Stimulated activated CD4-positive, alpha-beta T cell treated with anti-CD3 and anti-CD28 coated beads, TNF-alpha, amount 100 ng/mL, for 48 hours (primary cell): ENCODE measurements at places on chromosomes 5 and 9.

GRCh38 chr9:4167079-4167671, 132.7 kb downstream of the GLIS3 start:
- DNase-seq = no peak

GRCh38 chr5:175547842-175548241, 69.5 kb downstream of the SFXN1 start:
- DNase-seq = no peak

DNA sequence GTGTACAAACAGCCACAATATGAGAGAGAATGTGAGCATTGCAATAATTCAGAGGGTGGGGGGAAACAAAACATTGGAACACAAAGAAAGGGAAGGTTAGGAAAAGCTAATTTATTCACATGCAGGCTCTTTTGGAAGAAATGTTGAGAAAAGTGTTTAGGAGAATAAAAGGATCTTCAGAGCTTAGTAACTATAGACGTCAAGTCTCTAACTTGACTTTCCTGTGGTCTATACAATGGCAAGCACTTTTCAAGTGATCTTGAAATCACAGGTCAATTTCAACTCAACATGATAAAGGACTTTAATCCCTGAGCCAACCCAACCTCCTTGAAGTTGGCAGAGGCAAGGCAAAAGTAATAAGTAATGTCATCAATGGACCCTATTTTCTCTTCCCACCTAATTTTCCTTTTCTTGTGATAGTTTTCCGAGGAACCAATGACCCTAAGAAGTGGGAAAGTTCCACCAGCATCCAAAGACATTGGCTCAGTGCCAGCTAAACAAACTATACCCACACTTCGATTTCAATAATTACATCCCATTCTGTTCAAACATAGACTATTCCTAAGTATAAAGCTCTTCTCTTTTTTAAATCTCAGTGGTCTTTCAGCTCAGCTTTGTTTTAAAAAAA, 23.7 kb downstream of the RFK start:
- no peak for DNase-seq

DNA sequence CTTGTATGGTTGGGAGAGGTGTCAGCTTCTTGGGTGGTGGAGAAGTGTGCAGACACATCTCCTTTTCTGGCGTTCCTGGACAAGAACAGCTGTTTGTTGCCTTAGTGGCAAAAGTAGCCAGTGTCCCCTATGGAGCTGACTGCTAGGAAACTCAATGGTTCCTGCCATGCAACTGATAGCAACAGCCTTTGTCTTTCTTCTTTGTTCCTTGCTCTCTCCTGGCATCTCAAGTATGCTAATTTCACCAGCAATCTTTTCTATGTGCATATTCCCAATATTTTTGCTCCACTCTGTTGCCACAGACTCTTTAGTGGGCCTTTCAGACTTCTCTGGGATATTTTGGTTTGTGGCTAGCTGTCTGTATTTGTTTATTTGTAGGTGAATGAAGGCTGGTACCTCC, 36.7 kb downstream of the FBXO4 start:
- DNase-seq = no peak

GRCh38 chr9:136626740-136627642, 35.7 kb upstream of the EGFL7 start:
- no peak for DNase-seq

- no peak for DNase-seq
These were observed 78.5 kb upstream of the CACNA1B start for GRCh38 chr9:137798901-137799629.

GRCh38 chr5:43244823-43245565, 53.0 kb downstream of the NIM1K start:
- DNase-seq = no peak

GRCh38 chr5:139984816-139985215, 58.3 kb downstream of the NRG2 start:
- DNase-seq = no peak

DNA sequence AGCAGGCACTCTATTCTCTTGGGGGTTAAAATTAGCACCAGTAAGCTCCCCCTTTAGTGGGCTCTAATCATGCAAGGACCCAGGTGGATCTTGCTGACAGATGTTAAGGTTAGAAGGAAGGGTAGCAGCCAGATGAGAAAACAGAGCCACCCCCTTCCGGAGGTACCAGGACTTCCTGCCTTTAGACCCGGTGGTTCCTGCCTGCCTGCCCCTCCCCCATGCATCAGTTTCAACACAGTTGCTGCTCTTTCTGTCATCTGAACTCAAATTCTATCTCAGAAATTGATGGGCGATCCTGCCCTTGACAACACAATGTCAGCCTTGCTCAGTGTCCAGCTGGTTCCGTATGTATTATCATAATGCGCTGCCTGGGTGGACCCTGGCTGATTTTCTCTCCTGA, 287.3 kb downstream of the EBF1 start:
- DNase-seq = peak; percentile 4

DNA sequence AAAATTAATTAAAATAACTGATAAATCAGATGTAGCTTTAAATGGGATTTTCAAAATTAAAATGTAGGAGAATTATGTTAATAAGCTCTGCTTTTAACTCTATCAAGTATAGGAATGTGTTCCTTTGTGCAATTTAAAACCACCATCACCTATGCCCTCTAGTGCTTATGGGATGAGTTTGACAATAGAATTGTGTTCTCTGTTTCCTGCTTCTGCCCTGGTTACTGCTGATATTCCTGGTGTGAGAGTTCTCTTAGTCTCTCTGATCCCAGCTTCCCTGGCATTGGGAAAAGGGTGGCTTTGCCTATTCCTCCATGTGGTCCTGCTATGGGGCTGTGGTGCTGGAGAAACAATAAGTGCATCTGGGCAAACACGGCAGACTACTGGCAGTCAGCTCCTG, 8.1 kb downstream of the LRRTM2 start:
- no peak for DNase-seq

GRCh38 chr5:147417135-147417813, 92.6 kb downstream of the DPYSL3 start:
- no peak for DNase-seq

DNA sequence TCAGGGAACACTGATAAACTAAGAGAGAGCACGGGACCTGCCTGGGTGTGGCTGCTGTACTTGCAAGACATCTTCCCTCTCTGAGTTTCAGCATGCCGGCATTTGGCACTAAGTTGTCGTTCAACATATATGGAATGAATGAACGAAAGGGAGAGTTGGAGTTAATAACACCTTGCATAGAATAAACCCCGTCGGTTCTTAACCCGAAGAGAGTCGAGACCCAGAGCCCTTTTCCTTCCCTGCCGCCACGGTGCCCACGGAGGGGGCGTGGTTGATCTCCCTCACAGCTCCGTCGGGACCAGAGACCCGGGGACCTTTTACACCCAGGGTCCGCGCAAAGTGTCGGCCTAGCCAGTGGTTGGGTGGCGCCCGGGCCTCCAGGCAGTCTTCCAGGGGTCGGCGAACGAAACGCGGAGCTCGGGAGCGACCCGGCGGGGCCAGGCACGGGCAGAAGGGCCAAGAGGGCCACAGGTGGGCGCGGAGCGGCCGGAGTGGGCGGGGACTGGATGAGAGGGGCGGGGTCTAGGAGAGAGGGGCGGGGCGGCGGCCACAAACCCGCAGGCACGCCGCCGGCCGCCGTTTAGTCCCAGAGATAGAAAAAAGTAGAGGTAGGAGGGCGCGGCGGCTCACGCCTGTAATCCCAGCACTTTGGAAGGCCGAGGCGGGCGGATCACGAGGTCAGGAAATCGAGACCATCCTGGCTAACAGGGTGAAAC, 735 bp upstream of the RPL26L1 start:
- peak; percentile 43 for DNase-seq

DNA sequence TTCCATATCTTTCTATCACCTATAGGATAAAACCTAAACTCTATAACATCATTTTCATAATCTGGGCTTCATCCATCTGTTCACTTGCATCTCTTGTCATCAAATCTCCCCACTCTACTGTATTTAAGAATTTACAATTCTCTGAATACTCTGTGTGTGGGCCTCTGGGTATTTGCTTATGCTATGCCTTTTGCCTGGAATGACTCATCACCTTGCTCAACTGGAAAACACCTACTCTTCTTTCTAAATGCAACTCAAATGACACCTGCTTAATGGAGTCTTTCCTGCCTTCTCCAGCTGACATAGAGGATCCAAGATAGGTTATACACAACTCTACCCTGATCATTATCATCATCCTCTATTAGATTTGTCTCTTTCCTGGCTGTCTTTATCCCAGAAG, 421.7 kb downstream of the SPATA31D1 start:
- no peak for DNase-seq

DNA sequence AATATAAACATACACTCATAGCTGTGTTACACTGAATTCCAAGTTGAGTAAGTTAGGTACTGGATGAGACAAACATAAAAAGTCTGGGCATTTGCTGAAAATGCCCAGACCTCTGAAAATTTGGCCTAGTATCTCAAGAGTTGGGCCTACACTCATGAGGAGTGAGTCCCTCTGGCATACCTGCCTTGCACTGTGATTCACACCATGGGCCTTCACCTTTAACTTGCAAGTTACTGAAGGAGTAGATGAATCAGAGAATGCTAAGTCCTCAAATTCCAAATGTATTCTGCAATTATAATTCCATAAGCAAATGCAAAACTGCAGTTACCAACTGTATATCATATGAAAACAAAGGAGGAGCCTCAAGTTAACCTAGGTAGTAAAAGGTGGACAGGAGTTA, 32.3 kb upstream of the C9orf40 start:
- no peak for DNase-seq

- DNase-seq = no peak
These were observed 200.9 kb downstream of the GDNF start for GRCh38 chr5:37638897-37639296.

DNA sequence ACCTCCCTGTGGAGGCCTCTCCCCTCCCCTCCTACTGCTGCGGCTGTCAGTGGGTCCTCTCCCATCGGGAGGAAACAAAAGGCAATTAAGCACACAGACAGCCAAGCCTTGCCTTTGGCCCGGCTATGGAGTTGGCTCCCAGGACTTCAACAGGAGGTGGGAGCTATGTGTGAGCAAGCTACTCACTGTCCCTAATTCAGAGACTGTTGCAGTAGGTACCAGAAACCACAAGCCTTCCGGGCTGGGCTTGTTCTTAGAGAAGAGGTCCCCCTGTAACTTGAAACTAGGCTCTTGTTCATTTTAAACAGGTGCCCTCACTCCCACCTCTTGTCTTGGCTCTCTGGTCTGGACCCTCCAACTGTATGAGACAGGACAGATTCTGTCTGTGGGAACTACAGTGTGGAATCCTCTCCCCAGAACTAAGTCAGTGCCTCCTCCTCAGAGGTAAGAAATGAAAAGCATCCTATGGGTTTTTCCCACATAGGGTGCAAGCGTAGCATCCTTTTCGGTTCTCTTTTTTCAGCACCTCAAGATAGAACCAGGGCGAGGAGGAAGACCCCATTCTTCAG, 561.1 kb downstream of the EBF1 start:
- DNase-seq = no peak

GRCh38 chr5:94245608-94246007, 372.8 kb downstream of the KIAA0825 start:
- DNase-seq = no peak

DNA sequence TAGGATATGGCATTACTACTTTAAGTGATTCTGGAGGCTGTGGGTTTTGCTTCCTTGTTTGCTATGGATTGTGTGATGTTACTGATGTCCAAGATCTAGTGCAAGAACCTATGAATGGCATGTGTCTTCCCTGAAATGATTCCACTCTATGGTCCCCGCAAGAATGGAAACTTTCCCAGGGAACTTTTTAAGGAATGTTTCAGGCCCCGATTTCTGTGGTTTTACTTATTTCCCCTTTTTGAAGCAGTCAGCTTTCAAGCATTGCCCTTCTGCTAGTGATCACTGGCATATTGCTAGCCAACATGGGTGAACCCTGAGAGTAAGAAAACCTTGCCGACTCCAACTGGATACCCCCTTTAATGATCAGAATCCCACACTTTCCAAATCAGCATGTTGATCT, 26.6 kb upstream of the CD180 start:
- DNase-seq = no peak

DNA sequence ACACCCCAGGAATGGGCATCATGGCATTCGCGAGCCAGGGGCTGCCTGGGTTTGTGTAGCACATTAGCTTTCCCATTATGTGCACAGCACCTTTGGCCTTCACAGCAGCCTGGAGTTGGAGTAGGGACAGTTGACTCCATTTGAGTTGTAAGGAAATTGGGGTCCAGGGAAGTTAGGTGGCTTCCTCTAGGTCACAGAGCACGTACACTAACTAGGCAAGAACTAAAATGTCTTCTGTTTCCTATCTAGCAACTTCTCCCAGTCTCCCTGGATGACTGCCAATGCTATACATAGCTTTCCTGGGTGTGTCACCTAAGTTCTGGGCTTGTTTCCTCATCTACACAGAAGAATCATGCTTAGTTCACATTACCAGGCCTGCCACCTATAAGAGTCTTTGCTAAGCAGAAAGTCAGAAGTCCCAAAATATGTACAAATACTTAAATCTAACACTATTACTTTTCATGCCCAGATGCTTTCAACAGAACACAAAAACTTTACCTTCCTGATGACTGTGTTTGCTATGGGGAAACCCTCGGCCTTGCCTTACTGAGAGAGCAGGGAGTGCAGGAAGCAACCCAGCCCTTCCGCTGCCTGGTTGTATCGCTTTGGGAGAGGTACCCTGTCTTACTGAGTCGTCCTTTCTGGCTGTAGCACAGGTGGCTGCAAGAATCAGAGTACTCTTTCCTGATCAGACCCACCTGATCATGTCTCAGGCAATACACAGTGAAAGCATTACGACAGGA, 12.0 kb downstream of the MACROH2A1 start:
- no peak for DNase-seq

- no peak for DNase-seq
These were observed 187.1 kb downstream of the AOPEP start for GRCh38 chr9:94913550-94913949.
